ENCODE measurements at places on chromosomes 6 and 20. TPM values are rescaled to one million over a fixed set of nuclear protein-coding genes. Genes with fewer than 3 reads are reported as not detected.

GRCh38 chr20:24949756-24950127 is 673 bp downstream of the CST7 start:
- DNase-seq: peak; percentile 84

GRCh38 chr6:11429577-11429976 is 108.0 kb upstream of the TMEM170B start:
- no peak for DNase-seq

GRCh38 chr20:2820896-2821869 is 5.0 kb downstream of the TMEM239 start:
- DNase-seq: peak; percentile 81

DNA sequence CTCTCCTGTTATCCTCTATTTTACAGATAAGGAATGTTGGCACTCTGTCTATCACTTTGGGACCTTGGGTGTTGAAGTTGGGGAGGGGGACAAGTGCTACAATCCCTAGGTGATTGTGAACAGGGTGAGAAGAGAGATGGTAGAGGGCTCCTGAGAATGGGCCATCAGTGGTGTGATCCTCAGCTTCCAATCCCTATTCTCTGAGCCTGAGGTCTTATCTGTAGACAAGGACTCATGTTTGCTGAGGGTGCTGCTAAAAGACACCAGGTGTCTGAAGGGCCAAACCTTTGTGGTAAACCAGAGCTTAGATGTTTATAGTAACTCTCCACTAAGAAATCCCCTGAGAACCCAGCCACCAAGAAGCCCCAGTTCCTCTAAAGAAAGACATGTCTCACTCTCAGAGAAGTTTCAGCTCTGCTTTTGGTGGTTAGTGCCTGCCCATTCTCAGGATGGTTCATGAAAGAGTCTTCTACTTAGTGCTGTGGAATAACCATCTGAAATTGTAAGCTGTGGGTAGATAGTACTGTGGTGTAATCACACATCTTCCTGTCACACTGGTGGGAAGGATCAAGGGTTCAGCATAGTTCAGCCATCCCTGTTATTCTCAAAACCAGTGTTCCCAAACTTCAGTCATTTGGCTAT is 58.2 kb upstream of the IL20RA start:
- DNase-seq: no peak

GRCh38 chr6:5463690-5464089 is 202.4 kb downstream of the FARS2 start:
- DNase-seq: no peak

DNA sequence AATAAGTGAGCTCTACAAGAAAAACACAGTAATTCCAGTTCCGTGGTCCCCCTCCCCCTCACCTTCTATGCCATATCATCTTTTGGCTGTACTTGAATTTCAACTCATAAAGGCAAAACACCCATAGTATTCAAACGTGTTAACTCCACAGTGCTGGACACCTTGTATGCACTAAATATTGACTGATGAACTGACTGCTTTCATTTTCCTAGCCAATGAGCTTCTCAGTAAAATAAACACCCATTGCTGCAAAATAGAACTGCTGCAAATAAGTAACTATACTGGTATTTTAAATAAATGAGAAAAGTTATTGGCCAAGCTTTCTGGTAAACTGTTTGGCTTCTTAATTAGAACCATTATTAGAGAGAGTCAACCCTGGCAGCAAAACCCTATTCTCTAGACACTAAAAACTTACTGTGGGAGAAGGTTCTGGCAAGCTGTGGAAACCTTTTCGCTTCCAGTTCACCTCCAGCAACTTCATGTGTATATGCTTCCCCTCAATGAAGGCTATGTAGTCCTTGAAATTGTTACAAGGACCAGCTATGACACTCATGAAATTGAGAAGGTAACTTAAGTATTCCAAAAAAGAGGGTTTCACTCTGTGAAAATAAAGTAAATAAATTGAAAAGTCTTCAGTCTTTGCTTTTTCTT is 86.0 kb downstream of the MBOAT1 start:
- DNase-seq: no peak

DNA sequence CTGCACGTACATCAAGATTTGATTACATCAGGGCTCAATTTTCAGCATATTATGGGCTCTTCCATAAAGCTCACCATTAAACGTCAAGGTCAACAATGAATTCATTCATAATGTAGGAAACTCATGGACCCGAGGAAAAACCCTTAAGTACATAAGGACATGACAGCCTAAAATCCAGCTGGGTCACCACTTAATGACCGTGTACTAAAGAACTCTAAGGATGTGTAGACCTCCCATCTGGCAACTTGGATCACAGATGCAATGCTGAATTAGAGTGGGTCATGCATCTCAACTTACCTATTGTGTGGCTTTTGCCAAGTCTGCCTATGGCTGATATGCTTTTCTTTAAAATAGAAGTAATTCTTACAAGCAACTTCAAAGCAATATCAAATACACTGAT is 26.7 kb upstream of the DEFB112 start:
- no peak for DNase-seq

DNA sequence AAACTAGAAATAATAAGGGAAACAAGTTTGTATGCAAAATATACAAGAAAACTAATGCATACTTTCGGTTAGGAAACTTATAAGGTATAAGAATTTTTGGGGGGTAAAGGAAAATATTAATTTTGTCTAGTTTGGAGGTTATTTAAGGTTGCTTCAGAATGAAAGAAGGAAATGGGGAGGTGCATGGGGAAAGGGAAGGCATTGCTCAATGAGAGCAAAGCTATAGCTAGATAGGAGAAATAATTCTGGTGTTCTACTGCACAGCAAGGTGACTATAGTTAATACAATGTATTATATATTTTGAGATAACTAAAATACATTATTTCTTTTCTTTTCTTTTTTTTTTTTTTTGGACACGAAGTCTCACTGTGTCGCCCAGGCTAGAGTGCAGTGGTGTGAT is 5.4 kb upstream of the MYMX start:
- no peak for DNase-seq

- DNase-seq: no peak
These were observed 19.2 kb downstream of the FKBP5 start for GRCh38 chr6:35669451-35670045.

DNA sequence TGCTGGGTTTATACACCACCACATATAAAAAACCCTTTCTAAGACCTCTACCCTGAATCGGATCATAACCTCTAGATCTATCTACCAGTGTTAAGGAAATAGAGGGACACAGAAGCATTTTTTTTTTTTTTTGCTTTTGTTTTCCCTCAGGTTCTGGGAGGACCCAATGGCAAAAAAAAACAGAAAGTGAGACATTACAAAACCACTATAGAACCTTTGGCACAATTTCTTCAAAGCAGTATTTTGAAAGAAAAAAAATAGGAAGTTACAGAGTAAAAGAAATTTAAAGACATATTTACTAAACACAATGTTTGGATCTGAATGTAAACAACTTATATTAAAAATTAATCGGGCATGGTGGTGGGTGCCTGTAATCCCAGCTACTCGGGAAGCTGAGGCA is 1258.7 kb upstream of the GJE1 start:
- no peak for DNase-seq

GRCh38 chr20:39019805-39020325 is 57.7 kb downstream of the DHX35 start:
- DNase-seq: no peak

DNA sequence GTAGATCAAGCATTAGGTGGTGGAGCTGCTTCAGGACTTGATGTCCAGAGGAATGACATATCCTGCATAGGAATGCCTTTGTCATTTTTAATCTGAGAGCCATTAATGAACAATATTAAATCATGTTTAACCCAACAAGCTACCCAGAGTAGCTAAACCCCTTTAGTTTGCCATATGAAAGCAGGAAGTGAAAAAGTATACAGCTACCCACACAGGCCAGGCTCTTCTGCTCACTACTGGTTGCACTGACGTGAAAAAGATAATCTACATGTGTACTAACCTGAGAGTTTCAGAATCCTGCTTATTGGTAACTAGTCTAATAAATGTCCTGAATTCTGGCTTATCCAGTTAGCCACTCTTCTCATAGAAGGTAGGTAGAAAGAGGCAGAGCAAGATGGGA is 19.9 kb downstream of the GLYATL3 start:
- DNase-seq: no peak

- no peak for DNase-seq
These were observed 43.0 kb downstream of the CBFA2T2 start for GRCh38 chr20:33532753-33533459.

GRCh38 chr6:22709803-22710202 is 140.4 kb downstream of the HDGFL1 start:
- no peak for DNase-seq

DNA sequence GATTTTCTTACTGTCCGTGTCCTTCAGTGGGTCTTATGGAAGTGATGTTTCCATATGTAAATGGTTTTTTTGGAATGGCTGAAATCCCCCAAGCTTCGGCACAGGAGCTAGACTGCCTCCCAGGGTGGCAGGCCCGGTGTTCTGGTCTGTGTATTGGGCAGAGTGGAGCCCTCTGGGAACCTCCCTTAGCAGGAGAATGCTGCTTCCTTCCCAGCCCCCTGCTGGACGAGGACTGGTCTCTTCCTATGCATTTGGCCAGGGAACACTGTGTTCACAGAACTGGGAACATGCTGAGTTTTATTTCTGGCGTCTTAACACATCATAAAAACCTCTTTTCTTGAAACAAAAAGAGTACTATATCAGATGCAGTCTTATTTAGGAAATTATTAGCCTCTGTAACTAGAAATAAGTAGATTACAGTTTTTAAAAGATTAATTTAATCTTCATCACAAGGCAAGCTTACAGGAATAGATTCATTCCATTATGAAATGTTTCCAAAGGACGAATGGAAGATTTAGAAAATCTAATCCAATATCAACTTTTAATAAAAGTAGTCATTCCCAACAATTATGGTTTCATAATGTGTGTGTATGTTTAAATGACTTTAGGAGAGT is 56.6 kb downstream of the SYTL3 start:
- no peak for DNase-seq

ULBP1 gene
- 11.5 TPM for total RNA-seq

TXLNB gene
- 0.08 TPM for total RNA-seq

NELFE gene
- total RNA-seq: 66.8 TPM

ARMC2 gene
- total RNA-seq: 7.6 TPM

ASIP gene
- not detected for total RNA-seq

CUTA gene
- total RNA-seq: 302 TPM
